ENCODE measurements at places on chromosomes 3 and 15.

- DNase-seq: no peak
Observed at GRCh38 chr3:124854009-124854408, 33.2 kb downstream of the ITGB5 start.

GRCh38 chr3:87227835-87228144, 681 bp downstream of the CHMP2B start:
- DNase-seq: no peak

GRCh38 chr15:89412905-89413411, 78.3 kb upstream of the POLG start:
- no peak for DNase-seq

GRCh38 chr3:50652709-50653108, 22.0 kb upstream of the DOCK3 start:
- peak; percentile 59 for DNase-seq

GRCh38 chr3:86969500-86970189, 21.3 kb downstream of the VGLL3 start:
- DNase-seq: no peak

DNA sequence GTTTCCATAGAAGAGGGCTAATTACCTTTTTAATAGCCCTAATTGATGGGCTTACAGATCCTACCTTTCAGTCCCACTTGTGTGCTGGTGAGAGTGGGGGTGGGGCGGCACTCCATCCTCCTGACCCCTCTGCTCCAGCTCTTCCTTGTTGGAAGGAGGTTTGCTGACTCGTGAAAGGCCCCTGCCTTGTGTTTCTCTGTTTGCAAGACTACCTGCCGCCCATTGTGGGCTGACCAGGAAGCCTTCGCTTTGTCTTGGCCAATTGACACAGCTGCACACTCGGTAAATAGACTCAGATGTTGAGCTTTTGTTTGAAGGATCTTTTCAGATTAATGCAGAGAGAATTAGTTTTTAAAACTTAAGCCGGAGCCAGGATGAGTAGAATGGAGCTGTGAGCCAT, 197.3 kb upstream of the HES1 start:
- DNase-seq: no peak

- DNase-seq: peak; percentile 7
Observed at GRCh38 chr3:111070772-111071256, 802 bp upstream of the NECTIN3 start.

Measured in CD4-positive, alpha-beta T cell treated with Interleukin-6 at 100 ng/mL for 8 hours (primary cell).